ENCODE measurements at places on chromosomes 3 and 15.

DNA sequence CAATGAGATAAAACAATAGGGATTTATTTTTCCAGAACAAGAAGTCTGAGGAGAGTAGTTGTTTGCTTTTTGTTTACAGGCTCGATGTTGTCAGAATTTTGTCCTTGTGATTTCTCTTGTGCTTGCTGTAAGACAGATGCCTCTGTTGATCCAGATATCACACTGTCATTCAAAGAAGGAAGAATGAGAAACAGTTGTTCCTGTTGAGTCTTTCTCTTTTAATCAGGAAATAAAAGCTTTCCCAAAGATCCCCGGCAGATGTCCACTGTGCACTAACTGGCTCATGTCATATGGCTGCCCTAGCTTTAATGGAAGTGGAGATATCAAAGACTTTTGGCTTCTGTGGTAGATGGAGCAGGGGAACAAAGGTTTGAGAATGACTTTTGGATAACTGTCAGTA, 6.8 kb downstream of the SERPINI1 start:
- DNase-seq: no peak

GRCh38 chr3:197407526-197407925, 109.1 kb upstream of the DLG1 start:
- no peak for DNase-seq

- peak; percentile 57 for DNase-seq
These were observed 8.7 kb downstream of the CYP1A1 start for GRCh38 chr15:74716651-74717050.

GRCh38 chr3:110618512-110619226, 452.9 kb upstream of the NECTIN3 start:
- no peak for DNase-seq

- no peak for DNase-seq
These were observed 311.3 kb downstream of the NTRK3 start for GRCh38 chr15:87945246-87945645.

GRCh38 chr15:69215314-69216035, 55.0 kb downstream of the GLCE start:
- DNase-seq: no peak

- no peak for DNase-seq
These were observed 143.5 kb downstream of the LRRK1 start for GRCh38 chr15:101062471-101063171.

GRCh38 chr15:28079313-28079969, 19.7 kb downstream of the OCA2 start:
- DNase-seq: no peak

DNA sequence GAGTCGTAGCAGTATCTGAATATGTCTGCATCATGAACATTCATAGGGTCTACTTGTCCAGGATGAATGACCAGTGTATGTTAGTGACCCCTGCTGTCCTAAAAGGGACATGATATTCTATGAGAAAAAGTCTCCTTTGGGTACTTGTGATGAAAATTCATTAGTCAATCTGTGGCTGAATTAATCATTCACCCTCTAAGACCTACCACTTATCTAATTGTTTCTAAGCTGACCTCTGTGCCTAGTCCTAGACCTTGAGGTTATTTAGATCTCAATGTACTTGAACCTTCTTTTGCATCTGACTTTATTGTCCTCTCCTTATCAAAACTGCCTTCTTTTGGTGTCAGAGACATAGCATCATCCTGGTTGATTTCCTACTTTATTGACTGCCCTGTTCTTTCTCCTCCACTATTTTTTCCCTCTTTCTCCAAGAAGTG, 799.3 kb downstream of the DIPK2A start:
- peak; percentile 38 for DNase-seq

- peak; percentile 33 for DNase-seq
These were observed 6.6 kb upstream of the ADGRG7 start for GRCh38 chr3:100602506-100603444.

DNA sequence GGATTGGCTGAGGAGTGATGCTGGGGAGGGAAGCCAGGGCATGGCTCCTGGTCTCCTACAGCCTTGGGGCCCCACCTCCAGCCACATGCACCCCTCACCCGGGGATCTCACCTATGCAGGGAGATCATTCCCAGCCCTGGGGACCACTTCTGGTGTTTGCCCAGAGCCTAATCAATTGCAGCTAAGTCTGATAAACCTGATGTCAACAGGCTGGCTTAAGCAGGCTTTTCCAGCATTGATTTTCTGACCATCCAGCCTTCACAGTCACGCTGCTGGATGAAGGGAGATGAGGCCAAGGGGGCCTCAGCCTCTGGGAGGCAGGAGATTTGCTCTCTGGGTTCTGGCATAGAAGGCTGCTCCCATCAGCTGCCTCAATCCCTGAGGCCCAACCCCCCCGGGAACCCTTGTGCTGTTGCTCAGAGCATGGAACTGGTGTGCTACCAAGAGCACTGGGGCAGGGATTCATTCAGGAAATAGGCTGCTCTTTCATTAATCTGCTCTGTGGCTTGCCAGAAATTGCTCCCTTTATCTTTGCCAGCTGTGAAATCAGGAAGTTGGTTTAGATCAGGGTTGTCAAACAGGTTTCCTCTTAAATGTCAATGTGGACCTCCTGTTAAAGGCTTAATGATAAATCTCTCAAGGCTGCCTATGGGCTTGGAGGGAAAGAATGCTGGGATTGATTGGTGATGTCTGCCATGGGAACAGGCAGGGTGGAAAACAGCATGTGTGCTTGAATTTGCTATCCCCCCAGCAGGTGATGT, 19.0 kb downstream of the FAM3D start:
- no peak for DNase-seq

- no peak for DNase-seq
These were observed 14.1 kb downstream of the ZXDC start for GRCh38 chr3:126461450-126462070.

GRCh38 chr3:171309906-171310359, 150.3 kb downstream of the TNIK start:
- no peak for DNase-seq

- peak; percentile 14 for DNase-seq
These were observed 2.7 kb downstream of the CD47 start for GRCh38 chr3:108088146-108088545.

GRCh38 chr3:184561913-184562877, 610 bp downstream of the EPHB3 start:
- peak; percentile 10 for DNase-seq

- DNase-seq: no peak
These were observed 120.1 kb downstream of the VGLL4 start for GRCh38 chr3:11523572-11524101.

GRCh38 chr3:195748661-195749060, 27.9 kb downstream of the MUC20 start:
- no peak for DNase-seq

- no peak for DNase-seq
These were observed 376.3 kb downstream of the GAP43 start for GRCh38 chr3:115999613-116000012.

GRCh38 chr15:69559440-69560190, 107.0 kb downstream of the RPLP1 start:
- no peak for DNase-seq

DNA sequence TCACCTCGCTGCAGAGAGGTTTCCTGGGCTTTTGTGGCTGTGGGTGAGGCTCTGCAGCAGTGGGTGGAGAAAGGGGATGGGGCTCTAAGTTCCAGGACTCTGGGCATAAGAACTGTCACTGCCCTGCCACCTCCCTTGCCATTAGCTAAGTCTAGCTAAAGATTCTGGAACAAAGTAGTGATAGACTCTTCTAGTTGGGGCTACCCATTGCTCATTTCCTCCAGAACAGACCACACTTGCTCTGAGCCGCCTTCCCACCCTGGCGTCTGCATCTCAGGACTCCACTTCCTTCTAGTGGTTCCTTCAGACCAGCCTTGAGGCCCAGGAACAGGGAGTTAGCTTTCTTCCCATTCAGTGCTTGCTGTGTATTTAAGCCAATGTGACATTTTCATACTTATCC, 7.5 kb downstream of the ARHGAP31 start:
- peak; percentile 70 for DNase-seq

- DNase-seq: no peak
These were observed 989.0 kb downstream of the TBL1XR1 start for GRCh38 chr3:176208283-176208682.

Measured in inflammatory macrophage (primary cell).